ENCODE measurements at places on chromosomes 16 and 17.
A peak's percentile ranks its signal among the peaks of the same experiment; 100 is the strongest.

- no peak for DNase-seq
These were observed 1.2 kb upstream of the SRCIN1 start for GRCh38 chr17:38606646-38607611.

DNA sequence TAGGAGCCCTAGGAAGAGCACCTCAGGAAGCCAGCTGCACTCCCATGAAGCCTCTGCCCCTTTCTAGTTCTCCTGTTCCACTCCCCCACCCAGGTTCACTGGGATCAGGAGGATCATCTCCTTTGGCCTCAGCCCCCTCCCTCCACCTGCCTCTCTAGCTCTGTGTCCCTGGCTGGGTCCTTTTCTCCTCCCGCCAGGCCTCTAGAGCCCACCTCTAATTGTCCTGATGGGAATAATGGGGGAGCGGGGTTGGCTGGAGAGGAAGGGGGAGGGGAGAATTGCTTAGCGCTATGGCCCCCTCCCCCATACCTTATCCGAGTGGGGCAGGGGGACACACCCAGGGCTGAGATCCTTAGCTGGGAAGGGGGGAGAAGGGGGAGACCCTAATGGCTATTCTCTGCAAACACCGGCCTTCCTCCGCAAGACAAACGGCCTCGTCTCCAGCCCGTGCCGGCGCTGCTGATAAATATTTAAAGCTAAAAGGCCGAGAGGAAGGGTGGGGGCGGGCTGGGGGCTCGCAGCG, 997 bp downstream of the HOXB7 start:
- DNase-seq = no peak

DNA sequence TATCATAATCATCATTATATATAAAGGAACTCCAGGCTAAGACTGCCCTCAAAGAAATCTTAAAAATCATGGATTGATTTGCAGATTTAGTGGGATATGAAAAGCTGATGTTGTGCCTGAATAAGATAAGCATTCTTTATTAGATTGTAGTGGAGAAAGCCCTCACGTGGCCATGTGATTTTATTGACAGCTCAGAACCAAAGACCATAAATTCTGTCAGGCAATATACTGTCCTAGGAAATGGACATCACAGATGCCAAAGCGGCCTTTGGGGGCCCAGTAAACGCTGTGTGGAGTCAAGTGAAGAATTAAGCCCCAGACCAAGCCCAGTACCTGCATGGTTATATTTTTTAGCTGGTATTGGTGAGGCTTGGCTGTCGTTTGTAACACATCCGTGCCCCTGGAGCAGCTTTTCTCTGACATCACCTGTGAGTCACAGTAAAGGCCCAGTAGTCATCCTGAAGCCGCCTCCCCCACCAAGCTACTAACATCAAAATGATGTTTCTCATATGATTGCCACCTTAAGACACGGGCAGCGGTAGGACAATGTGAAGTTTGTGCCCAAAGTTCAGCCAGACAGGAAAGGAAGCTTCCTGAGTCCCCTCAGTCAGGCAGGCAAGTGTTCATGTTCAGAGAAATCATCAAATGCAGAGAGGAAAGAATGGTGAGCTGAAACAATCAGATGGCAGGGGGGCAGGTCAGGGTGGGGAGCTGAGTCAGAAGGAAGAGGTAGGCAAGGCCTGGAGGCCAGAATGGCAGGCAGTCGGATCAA, 209.4 kb downstream of the IRX3 start:
- DNase-seq = no peak

- peak; percentile 40 for DNase-seq
These were observed 170.1 kb upstream of the CDH13 start for GRCh38 chr16:82456683-82457082.
